Activated CD4-positive, CD25-positive, alpha-beta regulatory T cell treated with anti-CD3 and anti-CD28 coated beads, Interleukin-2, amount 50 U/mL, for 72 hours (primary cell): ENCODE measurements at places on chromosomes 5 and 9.

DNA sequence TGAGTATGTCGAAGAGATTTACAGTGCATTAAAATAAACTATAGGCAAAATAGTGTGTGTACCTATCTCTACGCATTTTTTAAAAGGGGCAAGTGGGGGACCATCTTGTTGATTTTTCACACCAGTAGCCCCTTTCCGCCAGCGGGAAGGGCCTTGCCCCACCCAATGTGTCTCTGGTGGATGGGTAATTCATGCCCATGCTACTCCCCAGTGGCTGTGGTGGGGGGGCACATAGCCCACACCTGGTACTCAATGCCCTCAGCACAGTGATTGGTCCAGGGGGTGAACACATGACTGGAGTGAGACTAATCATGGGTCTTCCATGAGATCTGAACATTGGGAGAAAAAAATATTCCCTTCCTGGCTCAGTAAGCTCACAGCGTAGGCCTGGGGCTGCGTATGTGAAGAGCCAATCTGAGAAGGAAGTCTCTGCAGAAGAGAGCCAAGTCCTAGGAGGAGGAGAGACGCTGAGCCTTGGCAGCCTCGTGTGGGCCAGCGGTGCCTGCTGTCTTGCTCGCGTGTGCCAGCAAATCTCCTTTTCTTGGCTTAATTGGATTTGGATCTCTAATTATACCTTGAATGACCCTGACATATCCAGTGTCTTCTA, 103.4 kb downstream of the ADAMTS2 start:
- DNase-seq = no peak

GRCh38 chr5:50415912-50416311, 25.2 kb downstream of the EMB start:
- DNase-seq = no peak

DNA sequence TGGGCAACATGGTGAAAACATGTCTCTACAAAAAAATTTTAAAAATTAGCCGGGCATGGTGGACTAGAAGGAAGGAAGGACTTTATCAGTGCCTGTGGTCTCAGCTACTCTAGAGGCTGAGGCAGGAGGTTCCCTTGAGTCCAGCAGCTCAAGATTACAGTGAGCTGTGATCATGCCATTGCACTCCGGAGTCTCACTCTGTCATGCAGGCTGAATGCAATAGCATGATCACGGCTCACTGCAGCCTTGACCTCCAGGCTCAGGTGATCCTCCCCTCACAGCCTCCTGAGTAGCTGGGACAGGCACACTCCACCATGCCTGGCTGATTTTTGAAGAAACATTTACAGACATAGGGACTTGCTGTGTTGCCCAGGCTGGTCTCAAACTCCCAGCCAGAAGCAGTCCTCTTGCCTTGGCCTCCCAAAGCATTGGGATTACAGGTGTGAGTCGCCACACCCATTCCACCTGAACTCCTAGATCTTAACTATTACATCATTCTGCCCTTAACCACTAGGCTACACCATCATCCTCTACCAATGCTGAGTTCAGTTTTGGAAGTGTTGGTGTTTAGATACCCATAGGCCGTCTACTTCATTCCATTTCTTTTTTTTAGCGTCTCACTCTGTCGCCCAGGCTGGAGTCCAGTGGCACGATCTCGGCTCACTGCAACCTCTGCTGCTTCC, 2.0 kb upstream of the URM1 start:
- no peak for DNase-seq

GRCh38 chr9:27564670-27565069, 8.6 kb downstream of the C9orf72 start:
- DNase-seq = no peak
